ENCODE measurements at places on chromosomes 12 and 14.

DNA sequence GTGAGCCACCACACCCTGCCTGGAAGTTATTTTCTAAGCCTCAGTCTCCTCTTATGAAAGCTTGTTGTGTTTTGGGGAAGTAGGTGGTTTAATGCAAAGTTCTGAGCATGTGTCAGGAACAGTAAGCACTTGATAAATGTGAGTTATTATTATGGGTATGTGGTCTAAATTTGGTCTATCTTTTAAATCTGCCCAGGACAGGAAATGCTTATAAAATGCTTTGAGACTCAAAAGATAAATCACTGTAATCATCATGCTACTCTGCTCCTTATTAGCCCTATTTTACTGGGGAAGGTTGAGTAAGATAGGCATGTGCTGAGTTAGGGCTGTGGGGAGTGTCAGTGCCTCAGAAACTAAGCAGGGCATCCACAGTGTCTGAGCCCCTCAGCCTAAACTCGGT, 13.1 kb upstream of the SRSF5 start:
- DNase-seq: no peak

- DNase-seq: no peak
Measured at GRCh38 chr14:91383439-91383838, 34.2 kb downstream of the CCDC88C start.

DNA sequence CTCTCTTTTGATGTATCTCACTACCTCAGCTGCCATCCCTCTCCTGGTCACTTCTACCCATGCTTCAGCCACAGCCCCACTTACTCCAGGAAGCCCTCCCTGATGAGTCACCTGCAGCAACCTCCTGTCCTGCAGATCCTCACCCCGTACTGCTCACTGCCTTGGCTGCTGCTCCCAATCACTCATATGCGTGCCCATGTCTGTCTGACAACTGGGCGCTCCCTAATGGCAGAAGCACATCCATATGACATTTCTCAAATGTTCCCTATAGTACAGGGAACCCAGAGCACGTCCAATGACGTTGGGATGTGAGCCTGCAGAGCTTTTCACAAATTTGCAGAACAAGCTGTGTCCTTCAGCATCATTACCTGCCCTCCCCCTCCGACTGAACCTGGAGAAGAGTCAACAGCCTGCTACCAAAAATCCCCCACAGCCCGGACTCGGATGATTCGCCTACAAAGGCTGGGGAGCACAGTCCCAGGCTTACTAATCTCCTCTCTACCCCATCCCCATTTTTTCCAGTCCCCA, 90.0 kb downstream of the SINHCAF start:
- DNase-seq: no peak

DNA sequence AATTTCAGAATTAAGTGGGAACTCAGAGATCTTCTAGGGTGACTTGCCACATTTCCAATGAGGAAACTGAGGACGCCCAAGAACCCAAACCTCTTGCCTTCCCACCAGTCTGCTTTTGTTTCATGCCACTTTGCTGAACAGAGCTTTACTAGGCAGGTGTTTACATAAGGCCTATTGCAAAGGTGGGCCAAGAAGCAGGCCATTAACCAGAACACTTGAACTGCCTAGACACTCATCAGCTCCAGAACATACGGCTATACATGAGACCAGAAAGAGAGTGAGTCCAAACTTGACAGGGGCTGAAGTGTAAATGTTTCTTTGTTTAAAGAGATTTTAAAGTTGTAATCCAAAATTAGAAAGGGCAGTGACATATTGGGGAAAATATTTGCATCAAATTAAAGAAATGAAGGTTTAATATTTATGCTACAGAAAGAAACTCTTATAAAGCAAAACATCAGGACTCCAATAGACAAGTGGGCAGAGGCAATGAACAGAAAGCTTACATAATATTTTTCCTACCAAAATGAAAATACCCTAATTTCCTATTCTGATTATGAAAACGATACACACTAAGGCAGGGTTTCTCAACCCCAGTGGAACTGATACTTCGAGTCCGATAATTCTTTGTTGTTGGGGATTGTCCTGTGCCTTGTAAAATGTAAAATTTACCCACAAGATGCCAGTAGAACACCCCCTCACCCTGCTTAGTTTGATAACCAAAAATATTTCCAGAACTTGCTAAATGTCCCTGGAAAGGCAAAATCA, 11.7 kb downstream of the BATF start:
- DNase-seq: no peak

GRCh38 chr14:104734991-104735779, 11.2 kb downstream of the ADSS1 start:
- no peak for DNase-seq

- DNase-seq: no peak
Measured at GRCh38 chr14:32618991-32619390, 289.9 kb downstream of the AKAP6 start.

- DNase-seq: no peak
Measured at GRCh38 chr14:26528415-26529182, 69.2 kb downstream of the NOVA1 start.

DNA sequence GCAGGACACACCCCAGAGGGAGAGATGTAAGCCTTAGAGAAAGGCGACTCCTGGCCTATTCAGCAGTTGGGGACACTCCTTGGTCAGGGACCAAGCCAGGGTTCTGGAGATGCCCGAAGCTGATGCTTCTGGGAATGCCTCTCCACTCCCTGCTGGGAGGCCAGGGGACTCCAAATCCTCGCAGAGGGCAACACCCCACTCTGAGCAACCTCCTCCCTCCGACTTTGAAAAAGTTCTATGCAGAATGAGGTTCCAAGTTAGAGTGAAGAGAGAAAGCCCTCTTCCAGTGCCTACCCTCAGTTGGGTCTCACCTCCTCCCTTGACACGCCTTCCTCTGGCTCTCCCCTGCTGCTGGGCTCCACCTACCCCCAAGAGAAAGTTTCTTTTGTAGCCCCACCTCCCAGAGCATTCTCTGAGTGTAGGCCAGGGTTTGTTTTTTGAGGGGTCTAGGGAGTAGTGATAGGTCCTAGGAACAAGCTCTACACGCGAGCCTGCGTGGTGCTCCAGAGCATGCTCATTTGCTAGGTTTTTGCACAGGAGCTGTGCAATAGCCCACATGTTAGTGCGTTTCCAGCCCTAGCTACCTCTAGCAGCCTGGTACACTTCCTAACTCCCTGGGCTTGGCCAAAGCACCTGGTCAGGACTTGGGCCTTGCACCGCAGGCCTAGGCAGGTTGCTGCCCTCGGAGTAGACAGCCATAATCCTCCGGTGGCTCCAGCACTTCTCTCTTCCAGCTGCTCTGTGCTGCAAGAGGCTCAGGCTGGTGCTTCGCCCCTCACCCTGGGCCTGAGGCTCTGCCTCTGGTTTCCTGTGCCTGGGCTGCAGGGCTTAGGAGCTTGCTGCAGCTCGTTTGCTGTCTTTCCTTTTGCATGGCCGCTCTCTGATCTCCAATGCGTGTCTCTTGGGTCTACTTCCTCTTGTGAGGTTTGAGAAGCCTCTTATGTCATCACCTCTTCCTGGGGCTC, 590 bp upstream of the CEBPE start:
- DNase-seq: no peak

- DNase-seq: no peak
Measured at GRCh38 chr12:10717410-10717809, 5.7 kb downstream of the YBX3 start.

DNA sequence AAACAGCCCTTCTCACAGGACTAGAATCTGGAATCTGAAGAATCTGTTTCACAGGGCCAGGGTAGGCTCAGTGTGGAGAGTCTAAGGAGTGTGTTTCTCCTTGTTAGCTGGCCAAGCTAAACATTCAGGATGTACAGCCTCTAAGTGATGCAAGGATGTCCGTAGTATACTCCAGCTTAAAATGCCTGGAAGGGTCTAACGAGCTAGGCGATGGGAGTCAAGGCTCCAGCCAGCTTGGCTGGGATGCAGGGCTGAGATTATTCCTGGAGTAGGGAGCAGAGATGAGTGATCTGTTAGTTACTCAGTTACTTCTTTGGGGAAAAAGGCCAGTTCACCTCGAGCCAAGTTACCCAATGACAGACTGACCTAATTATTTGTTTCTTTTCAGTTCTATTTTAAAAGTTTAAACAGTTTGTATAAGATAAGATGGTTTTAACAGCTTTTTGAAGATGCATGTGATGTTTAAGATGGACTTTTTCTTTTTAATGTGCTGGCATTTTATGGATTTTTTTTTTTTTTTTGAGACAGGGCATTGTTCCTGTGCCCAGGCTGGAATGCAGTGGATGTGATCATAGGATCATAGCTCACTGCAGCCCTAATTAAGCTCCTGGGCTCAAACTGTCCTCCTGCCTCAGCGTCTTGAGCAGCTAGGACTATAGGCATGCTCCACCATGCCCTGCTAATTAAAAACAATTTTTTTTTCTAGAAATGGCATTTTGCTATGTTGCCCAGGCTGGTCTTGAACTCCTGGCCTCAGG, 41.1 kb downstream of the SYNE2 start:
- DNase-seq: no peak

DNA sequence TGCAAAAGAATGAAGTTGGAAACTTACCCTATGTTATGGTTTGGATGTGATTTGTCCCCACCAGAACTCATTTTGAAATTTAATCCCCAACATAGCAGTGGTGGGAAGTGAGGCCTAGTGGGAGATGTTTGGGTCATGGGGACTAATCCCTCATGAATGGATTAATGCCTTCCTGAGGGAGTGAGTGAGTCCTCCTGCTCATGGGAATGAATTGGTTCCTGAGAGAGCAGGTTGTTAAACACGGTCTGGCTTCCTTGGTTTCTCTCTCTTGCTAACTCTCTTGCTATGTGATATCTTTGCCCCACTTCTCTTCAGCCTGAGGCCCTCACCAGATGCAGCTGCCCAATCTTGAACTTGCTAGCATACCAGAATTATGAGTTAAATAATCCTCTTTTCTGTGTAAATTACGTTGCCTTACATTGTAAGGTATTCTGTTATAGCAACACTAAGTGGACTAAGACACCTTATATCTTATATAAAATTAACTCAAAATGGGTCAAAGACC, 22.2 kb upstream of the CCDC91 start:
- no peak for DNase-seq

GRCh38 chr14:59199614-59200013, 11.1 kb downstream of the DAAM1 start:
- DNase-seq: no peak

DNA sequence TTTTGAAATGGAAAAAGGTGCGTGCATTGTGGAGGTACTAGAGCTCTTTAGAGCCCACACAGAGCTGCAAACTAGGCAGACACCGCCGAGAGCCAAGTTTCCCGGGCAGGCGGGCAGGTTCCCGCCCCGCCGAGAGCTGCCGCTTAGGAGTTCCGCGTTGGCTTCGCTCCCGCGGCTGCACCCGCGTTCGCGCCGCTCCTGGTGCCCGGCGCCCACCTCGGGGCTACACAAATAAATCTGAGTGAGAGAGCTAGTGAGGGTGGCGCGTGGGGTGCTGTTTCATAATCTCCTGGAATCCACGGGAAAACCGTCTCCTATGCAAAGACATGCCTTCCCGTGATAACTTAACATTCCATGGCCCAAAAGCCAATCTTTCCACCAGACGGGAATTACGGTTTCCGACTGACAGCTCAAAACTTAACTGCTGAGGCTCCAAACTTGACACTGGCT, 645 bp downstream of the KITLG start:
- DNase-seq: no peak

- DNase-seq: no peak
Measured at GRCh38 chr12:254039-254438, 8.6 kb downstream of the SLC6A13 start.

DNA sequence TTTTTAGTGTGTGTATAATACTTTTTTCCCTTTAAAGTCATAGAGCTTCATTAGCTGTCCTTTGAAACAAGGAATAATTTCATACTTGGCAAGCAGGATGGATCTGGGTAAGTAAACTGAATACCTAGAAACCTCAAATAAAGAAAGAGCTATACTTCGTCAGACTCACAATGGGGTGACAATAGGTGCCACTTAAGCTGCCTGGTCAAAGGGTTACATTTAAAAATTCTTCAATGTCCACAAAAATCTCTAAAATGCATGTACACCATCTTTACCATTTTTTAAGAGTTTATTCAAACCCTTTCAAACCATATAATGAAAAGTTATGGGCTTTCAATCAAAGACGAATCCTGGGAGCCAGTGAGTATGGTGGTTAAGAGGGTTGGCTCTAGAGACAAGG, 3.1 kb downstream of the GIT2 start:
- no peak for DNase-seq

DNA sequence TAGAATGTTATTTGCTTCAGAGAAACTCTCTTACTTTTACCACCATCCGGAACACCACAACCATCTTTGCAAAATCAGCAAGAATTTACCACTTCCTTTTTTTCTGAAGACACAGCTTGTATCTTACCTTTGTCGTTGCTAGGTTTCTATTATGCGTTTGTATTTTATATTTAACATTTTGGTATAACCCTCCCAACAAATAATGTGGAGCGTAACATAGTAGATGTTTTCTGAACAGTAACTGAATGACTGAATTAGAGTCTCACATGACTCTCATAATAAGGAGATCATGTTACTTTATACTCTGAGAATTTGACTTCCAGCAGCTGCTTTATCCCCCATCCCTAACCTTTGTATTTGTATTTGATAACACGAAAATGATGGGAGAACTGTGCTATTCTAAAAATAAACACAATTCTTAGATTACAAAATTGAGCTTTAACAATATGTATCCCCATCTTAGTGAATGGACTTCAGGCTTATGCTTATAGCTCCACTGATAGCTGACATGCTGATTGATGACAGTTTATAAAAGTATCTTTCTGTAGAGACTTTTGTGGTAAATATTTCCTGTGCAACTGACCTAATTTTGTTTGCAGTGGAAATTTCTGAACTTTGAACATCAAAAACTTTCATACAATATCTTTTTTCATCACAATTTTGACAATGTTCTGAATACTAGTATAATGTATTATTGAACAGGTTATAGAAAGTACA, 7.9 kb upstream of the KLRB1 start:
- DNase-seq: no peak

DNA sequence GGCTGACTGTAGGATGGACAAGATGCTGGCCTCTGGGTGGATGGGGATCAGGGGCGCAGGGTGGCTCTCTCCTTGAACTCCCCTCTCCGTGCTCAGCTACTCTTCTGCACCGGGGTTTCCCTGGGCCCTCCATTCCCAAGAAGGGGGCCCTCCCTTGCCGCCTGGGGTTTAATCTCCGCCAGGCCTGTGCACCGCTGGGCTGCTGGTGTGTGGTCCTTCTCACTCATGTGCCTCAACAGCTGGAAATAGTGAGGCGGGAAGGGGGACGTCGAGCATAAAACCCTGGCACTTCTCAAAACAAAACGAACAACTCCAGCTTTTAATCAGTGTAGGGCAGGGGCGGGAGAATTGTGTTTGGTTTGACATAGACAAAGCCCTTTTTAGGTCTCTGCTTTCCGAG, 19.0 kb upstream of the SMOC1 start:
- DNase-seq: no peak
